CD4-positive, alpha-beta T cell treated with Interleukin-2 at 100 ng/mL for 4 hours (primary cell): ENCODE measurements at places on chromosomes 12 and 14.

DNA sequence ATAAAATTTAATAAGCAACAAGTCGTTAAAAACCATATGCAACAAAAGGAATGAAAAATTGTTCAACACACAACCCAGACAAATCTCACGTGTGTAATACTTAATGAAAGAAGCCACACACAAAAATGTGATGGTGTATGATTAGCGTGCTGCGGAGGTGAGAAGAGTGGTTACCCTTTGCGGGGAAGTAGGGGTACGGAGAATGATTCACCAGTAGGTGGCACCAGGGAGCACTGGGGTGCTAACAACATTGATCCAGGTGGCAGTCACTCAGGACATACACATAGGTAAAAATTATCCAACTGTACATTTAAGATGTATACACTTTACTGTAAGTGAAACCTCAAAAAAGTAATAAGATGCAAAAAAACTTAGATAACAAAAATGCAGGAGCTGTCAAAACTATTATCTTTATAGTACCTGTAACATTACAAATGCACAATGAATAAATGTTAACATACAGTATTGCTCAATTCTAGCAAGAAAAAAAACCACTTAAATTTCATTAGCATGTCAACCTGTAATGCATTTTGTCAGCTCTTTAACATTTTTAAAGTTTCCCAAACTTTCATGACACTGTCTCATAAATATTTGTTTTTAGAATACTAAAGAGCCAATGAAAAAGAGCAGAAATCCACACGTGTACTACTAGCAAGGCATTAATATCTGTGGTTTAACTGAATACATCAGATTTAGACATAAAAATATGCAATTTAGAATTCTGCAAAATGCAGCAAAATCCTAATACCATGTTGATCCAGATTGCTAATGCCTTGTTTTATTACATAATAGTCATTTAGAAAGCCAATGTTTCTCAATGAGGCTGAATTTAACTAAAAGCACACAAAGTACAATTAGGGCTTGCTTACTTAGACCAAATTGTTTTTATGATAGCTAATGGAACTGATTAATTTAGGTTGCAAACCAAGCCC lies 46.7 kb downstream of the TMCC3 start:
- peak; percentile 64 for DNase-seq

DNA sequence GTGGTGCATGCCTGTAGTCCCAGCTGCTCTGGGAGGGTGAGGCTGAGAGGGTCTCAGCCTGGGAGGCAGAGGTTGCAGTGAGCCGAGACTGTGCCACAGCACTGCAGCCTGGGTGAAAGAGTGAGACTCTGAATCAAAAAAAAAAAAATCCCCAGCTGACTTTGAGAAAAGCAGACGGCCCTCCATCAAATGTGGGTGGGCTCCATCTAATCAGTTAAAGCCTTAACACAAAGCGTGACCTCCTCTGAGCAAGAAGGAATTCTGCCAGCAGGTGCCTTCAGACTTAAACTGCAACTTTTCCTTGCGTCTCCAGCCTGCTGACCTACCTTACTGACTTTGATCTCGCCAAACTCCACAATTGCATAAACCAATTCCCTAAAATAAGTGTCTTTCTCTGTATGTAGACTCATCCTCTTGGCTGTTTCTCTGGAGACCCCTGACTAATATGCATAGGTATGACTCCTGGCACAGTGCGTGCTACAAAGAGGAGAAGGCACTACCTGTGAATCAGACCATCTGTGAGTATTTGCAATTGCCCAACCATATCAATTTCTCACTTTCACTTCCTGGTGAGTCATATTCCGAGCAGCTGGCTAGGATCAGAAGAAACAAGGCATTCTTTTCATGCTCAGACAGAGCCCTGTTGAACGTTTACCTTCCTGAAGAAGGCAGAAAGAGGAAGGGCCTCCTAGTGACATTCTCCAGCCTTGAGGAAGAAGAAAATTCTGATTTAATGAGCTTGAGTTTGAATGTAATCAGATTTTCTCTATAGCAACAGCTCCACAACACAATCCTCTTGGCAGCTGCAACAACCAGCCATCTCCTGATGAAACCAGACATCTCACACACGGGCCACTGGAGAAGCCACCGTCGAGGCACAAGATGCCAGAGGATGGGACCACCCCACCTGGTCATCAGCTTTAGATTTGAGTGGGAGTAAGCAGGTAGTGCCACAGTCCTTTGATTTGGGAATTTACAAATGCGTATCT lies 54.3 kb downstream of the CLMN start:
- DNase-seq: peak; percentile 29

DNA sequence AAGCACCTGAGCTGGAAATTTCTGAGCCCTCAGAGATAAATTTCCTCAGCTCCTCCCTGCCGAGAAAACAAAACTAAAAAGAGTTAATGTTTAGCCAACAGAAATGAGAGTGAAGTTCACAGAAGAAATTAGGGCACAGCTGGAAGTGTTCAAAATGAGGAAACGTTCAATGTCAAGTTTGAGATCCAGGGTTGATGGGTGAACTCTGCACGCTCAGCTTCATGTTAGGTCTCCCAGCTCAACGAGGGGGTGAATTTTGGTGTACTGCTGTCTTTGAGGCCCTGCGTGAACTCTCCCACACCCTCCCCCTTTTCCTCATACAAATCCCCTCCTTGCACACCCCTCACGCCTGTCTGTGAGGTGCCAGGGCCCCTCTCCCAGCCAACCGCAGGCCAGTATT lies 13.3 kb upstream of the OAS3 start:
- no peak for DNase-seq

GRCh38 chr12:108090107-108090899 lies 38.8 kb upstream of the WSCD2 start:
- DNase-seq: no peak

GRCh38 chr14:60294411-60295069 lies 45.5 kb downstream of the PPM1A start:
- no peak for DNase-seq

DNA sequence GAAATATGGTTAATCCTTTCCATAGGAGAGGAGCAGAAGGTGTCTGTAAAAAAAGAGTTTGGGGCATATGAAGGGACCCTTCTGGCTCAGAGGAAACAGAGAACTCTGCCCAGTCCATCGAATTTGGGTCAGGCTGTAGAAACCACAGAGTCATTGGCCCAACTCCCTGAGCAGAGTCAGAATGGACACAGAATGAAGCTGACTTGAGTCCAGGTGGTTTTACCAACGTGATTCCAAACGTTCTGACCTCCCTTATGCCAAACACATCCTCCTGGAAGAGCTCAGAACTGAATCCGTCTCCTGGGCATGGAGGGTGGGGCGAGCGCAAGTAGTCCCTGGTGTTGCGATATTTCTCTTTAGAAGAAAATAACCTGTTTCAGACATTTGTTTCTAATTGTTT lies 138.8 kb downstream of the DAD1 start:
- no peak for DNase-seq

DNA sequence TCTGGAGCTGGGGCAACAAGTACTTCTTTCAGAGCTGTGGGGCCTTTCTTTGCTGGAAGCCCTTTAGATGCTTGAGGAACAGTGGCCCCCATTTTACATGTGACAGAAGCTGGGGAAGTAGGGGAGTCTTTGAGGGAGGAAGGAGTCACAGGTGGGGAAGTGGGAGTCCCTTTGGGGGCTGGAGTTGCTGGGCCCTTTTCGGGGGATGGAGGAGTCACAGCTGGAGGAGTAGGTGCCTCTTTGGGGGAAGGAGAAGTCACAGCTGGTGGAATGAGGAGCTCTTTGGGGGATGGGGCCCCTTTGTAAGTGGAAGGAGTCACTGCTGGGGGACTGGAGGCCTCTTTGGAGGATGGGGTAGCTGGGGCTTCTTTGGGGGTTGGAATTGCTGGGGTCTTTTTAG lies 8.6 kb downstream of the NACA start:
- DNase-seq: no peak

DNA sequence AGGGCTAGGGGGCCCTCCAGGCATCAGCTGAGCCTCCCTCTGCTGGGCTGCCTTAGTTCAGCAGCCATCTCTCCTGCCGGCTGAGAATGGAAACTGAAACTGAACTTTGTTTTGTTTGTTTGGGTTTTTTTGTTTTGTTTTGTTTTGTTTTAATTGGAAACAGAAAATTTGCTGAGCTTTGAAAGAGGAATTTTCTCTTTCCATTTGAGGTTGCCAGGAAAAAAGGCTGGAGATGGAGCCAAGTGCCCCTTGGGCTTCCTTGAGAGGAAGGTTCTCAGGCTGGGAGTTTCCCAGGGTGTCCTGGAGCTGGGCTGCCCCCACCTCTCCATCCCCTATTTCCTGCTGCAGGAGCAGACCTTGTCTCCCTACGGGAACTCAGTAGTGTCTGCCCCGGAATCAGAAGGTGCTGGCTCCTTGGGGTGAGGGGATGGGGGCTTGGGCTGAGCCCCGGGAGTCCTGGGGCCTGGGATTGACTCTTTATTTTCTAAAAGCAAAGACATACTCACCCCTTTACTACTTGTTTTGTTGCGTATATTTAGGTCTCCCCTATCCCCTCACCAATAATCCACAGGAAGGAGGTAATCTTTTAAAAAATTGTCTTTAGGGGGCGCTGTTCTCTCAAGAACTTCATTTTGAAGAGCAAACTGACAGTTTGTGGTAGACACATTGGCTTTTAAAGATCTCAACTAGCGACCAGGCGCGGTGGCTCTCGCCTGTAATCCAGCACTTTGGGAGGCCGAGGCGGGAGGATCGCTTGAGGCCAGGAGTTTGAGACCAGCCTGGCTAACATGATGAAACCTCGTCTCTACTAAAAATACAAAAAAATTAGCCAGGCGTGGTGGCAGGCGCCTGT lies 21.3 kb upstream of the OASL start:
- peak; percentile 89 for DNase-seq

DNA sequence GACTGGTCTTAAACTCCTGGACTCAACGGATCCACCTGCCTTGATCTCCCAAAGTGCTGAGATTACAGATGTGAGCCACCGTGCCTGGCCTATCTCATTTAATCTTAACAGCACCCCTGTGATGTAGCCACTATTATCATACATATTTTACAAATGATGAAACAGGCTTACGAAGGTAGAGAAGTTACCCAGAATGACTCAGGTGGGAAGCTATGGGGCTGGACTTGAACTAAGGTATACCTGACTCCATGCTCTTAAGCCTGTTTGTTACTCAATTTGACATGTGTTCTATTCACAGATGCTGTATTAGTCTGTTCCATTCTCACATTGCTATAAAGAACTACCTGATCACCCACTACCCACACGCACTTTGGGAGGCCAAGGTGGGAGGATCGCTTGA lies 36.8 kb upstream of the TMPO start:
- no peak for DNase-seq

GRCh38 chr14:38309522-38310277 lies 53.8 kb upstream of the CLEC14A start:
- DNase-seq: no peak

- peak; percentile 52 for DNase-seq
These were observed 22.5 kb downstream of the MRPS35 start for GRCh38 chr12:27733052-27733656.

- DNase-seq: no peak
These were observed 41.4 kb upstream of the NUDT4 start for GRCh38 chr12:93336291-93336741.

GRCh38 chr14:37753459-37753858 lies 158.0 kb downstream of the TTC6 start:
- no peak for DNase-seq

GRCh38 chr14:49892301-49892635 lies 614 bp upstream of the ARF6 start:
- DNase-seq: peak; percentile 57

- DNase-seq: no peak
These were observed 574 bp downstream of the GLRX5 start for GRCh38 chr14:95535226-95536021.

- no peak for DNase-seq
These were observed 25.0 kb downstream of the OTUB2 start for GRCh38 chr14:94051115-94051514.
